Activated CD4-positive, alpha-beta T cell treated with anti-CD3 and anti-CD28 coated beads, Interleukin-2, amount 50 U/mL, for 24 hours (primary cell): ENCODE measurements at places on chromosomes 4 and X.

- no peak for DNase-seq
These were observed 4.1 kb downstream of the PCSK1N start for GRCh38 chrX:48831136-48831908.

GRCh38 chrX:140713174-140713539, 3.6 kb downstream of the LINC00632 start:
- no peak for DNase-seq

DNA sequence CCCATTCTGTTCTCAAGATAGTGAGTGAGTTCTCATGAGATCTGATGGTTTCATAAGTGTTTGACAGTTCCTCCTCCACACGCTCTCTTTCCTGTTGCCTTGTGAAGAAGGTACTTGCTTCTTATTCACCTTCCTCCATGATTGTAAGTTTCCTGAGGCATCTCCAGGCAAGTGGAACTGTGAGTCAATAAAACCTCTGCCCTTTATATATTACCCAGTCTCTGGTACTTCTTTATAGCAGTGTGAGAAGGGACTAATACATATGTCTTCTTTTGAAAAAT, 58.4 kb downstream of the CFAP299 start:
- no peak for DNase-seq

GRCh38 chrX:55487143-55487542, 2.5 kb downstream of the USP51 start:
- DNase-seq, result no peak

DNA sequence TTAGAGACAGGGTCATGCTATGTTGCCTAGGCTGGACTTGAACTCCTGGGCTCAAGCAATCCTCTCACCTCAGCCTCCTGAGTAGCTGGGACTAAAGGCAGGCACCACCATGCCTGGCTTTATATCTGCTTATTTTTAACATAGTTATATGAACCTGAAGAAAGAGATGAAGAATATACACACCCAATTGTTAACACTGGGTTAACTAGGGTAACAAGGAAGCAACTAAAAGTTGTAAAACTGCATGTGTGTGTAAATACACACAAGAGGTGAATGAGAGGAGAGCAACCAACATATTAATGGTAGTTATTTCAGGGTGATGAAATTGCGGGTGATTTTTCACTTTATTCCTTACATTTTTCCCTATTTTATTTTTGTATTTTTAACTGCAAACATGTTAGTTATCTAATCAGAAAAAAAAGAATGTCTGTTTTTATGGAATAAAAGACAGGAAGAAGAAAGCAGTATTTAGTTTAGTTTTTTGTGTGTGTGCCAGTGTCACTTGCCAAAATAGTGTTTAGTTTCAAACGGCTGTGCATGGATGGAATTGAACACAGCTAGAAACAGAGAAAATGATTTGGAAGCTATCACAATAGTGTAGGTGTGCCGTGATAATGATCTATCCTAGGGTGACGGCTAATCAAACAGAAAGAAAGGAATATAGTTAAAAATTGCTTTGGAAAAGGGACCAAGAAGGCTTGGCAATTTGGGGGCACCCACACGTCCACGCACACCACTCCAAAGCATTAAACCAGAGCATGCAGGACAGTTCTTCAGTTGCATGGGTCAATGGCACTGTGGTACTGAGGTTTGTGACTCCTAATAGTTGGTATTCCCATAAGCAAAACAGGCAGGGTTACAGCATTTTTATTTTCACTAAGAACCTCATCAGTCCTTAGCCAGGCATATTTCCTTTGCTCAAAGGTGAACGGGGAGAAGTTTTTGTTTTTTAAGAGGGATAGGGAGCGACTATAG, 89.1 kb upstream of the KLHL13 start:
- DNase-seq, result no peak
